ENCODE measurements at places on chromosomes 2 and 18.

GRCh38 chr2:239770246-239770639 lies 254.9 kb downstream of the NDUFA10 start:
- DNase-seq: no peak

DNA sequence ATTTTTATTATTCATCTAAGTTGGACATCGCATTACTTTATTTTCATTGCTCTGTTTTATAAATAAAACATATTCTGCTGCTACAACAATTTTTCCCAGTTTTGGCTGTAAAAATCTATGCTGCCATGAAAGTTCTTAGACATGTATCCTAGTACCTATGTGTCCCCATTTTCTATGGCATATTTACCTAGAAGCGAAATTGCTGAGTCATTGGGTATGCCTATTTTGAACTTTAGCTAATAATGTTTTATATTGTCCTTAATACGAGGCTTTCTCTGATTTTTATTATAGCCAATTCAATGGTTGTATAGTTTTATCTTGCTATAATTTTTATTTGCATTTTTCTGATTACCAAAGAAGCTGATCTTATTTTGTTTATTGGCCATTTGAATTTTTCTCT lies 110.5 kb upstream of the DPP10 start:
- no peak for DNase-seq

- DNase-seq: no peak
Observed at GRCh38 chr2:6474161-6475140, 391.3 kb downstream of the CMPK2 start.

DNA sequence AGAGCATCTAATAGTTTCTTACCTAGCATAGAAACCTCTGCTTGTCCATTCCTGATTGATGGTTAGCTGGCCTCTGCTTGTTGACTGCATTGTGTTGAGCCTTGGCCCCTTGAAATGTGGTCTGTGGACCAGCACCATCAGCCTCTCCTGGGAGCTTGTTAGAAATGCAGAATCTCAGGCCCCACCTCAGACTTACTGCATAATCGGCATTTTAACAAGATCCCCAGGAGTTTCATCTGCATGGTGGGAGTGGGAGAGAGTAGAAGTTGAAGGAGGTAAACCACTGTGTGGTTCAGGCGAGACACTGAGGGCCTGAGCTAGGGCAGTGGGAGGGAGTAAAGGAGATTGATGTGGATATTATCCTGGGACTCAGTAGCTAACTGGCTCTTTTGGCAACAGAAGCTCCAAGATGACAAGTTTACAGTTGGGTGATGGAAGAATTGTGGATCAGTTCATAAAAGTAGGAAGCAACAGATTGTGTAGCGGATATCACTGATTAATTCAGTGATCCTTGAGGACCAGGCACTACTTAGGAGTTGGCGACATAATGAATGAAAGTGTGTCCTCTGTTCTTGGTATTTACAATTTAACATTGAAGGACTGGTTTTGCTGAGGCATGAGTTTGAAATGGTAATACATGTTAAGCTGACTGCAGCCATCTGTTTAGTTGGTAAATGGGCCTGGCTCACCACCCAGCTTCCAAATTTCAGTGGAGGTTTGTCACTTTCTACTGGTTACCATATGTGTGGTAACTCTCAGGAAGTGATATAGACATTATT lies 20.9 kb downstream of the PHLPP1 start:
- no peak for DNase-seq

DNA sequence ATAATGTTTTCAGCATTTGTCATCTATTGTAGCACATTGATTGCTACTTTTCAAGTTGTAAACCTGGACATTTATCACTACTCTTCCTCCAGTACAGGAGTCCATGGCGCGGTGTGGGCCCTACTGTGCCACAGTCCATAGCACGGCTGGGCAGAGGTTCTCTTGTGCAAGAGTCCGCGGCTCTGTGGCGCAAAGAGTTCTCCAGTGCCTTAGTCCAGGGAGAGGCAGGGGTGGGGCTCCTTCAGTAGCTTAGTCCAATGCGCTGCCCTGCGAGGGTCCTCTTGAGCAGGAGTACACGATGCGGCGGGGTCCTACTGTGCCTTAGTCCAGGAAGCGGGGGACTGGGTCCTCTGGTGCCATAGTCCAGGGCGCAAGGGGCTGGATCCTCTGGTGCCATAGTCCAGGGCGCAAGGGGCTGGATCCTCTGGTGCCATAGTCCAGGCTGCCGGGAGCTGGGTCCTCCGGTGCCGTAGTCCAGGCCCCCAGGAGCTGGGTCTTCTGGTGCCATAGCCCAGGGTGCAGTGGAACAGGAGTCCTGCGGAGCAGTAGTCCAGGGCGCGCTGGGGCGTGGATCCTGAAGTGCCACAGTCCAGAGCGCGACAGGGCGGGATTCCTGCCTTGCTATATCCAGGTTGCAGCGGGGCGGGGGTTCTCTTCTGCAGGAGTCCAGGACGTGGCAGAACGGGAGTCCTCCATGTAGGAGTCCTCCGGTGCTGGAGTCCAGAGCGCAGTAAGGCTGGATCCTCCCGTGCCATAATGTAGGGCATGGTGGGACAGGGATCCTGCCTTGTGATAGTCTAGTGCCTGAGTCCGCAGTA lies 129.3 kb downstream of the CCDC74A start:
- DNase-seq: no peak

DNA sequence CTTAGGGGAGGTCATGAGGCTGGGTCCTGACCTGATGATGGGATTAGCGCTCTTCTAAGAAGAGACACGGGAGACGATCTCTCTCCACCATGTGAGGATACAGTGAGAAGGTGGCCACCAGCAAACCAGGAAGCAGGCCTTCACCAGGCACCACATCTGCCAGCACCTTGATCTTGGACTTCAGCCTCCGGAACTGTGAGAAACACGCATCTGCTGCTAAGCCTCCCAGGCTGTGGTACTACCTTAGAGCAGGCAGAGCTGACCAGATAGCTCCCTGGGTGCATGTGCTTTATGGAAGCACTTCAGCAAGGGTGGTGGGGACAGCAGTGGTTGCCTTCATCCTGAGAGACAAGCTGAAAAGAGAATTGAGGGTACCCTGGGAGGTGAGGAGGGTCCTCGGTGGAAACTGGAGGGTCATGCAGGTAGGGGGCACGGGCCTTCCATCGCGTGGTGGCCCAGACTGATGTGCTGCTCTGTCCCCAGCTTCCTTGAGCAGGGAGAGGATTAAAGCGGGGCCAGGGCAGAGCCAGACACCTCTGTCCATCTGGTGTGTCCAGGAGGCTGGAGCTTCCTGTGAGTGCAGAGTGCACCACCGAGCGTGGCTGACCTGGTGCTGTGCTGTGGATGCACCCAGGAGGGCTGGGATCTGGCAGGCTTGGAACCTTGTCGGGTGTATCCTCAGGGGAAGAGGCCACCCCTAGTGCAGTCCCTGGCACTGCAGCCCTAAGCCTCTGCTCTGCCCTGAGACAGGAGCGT lies 42.9 kb upstream of the HS6ST1 start:
- DNase-seq: no peak

GRCh38 chr2:221997100-221997499 lies 301.7 kb downstream of the PAX3 start:
- peak; percentile 41 for DNase-seq

GRCh38 chr2:7694076-7694985 lies 777.1 kb downstream of the RNF144A start:
- DNase-seq: no peak

DNA sequence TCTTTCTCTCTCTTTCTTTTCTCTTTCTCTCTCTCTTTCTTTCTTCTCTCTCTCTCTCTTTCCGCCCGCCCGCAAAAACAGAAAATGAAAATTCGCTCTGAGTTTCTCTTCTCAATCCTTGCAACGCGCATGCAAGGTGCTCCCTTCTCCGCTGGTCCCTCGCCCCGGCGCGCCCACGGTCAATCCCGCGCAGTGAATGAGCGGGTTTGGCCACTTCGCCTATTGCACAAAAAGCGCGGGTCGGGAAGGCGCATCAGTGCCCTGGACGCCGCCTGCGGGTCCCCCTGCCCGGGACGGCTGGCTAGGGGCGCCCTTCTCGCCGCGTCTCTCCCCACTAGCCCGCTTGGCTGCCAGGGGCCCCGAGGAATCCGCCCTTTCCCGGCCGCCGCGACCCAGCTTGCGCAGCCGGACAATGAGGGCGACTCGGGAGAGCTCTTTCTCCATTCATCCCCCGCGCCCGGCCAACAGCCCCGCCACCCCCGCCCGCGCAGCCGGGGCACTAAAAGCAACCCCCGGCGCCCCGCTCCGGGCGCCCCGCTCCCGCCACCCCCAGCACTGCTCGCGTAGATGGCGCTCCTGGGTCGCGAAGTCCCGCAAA lies 706 bp downstream of the LAMA1 start:
- DNase-seq: peak; percentile 62

GRCh38 chr2:177808984-177809809 lies 263.4 kb downstream of the PDE11A start:
- DNase-seq: no peak

GRCh38 chr2:158006961-158007719 lies 94.5 kb upstream of the UPP2 start:
- no peak for DNase-seq

DNA sequence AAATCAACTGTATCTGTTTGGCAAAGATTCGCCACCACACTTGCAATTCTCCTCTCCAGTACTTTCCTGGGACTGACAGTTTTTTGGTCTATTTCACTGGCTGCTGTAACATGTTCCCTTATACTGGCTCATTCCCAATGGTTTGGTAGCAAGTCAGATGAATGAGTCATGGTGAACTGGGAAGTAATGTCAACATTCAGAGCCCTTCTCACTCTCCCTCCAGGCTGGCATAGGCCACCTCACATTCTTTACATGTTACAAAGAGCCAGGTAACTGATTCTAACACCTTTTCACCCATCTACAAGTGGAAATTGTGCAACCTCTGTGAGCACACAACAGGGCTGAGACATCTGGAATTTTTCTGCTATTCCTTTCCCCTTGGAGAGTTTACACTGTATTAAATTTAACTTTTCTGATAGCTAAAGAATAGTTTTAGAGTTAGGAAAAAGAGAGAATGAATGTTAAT lies 111.3 kb upstream of the TLK1 start:
- DNase-seq: peak; percentile 91

GRCh38 chr2:145916799-145917198 lies 1396.9 kb upstream of the ZEB2 start:
- no peak for DNase-seq

GRCh38 chr2:237315170-237315828 lies 98.7 kb downstream of the COL6A3 start:
- peak; percentile 94 for DNase-seq

DNA sequence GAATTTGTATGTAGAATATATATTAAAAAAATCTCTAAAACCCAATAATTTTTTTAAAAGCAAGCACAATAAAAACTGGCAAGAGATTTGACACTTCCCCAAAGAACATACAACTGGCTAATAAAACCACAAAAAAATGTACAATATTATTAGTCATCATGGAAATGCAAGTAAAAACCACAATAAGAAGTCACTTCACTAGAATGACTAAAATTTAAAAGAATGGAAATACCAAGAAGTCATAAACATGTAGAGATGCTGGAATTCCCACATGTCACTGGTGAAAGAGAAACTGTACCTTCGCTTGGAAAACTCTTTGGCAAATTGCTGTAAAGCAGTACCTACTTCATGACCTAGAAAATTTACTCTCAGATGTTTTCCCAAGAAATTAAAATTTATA lies 43.4 kb upstream of the KYNU start:
- no peak for DNase-seq

DNA sequence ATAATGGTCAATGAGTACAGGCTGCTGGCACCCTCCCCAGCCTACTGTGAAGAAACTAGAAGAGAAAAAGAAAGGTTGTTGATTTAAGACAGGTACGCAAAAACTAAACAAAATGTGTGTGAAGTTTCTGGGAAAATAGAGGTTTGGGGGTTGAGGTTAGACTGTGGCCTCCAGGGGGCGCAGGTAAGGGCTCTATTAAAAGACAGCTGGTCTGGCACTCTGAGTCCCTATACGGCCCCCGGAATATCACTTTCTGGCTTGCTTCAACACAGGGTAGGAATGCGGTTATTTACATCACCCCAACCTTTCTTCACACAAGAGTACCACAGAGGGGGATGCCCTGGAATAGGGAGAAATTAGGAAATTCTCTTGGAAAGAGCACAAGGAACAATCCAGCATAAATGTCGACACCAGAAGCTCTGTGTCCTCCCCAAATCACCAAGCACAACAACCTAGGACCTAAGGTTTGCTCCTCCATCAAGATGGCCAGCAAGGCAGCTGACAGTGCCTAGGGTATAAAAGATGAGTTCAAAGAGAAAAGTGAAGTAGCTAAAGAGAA lies 480.8 kb upstream of the KLHL29 start:
- no peak for DNase-seq

GRCh38 chr2:240603081-240603835 lies 16.7 kb downstream of the CAPN10 start:
- DNase-seq: no peak

GRCh38 chr2:27060323-27060722 lies 8.9 kb downstream of the AGBL5 start:
- no peak for DNase-seq

DNA sequence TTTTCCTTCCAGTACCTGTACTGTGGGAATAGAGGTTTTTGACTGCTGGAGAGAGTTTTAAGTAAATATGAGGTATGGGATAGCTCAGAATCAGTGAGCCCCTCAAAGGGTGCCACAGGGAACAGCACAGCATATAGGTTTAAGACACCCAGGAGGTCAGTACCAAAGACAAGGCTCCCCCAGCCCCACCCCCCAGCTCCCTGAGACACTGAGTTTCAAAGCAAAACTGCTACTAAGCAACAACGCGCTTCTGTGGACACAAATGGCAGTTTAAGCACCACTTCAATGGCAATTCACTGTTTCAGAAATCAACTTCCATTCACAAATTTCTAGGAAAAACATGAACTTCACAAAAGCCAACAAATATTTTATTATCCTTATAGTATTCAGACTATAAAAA lies 15.2 kb downstream of the E2F6 start:
- DNase-seq: no peak

GRCh38 chr2:226911932-226912331 lies 76.1 kb downstream of the RHBDD1 start:
- no peak for DNase-seq
